Cortex of kidney (tissue), 1 donor: ENCODE measurements at places on chromosomes 11 and 22.

- no peak for DNase-seq
These were observed 1.2 kb upstream of the P2RX6 start for GRCh38 chr22:21013657-21014201.

- DNase-seq = no peak
These were observed 83.7 kb downstream of the RAB30 start for GRCh38 chr11:82987997-82988396.

DNA sequence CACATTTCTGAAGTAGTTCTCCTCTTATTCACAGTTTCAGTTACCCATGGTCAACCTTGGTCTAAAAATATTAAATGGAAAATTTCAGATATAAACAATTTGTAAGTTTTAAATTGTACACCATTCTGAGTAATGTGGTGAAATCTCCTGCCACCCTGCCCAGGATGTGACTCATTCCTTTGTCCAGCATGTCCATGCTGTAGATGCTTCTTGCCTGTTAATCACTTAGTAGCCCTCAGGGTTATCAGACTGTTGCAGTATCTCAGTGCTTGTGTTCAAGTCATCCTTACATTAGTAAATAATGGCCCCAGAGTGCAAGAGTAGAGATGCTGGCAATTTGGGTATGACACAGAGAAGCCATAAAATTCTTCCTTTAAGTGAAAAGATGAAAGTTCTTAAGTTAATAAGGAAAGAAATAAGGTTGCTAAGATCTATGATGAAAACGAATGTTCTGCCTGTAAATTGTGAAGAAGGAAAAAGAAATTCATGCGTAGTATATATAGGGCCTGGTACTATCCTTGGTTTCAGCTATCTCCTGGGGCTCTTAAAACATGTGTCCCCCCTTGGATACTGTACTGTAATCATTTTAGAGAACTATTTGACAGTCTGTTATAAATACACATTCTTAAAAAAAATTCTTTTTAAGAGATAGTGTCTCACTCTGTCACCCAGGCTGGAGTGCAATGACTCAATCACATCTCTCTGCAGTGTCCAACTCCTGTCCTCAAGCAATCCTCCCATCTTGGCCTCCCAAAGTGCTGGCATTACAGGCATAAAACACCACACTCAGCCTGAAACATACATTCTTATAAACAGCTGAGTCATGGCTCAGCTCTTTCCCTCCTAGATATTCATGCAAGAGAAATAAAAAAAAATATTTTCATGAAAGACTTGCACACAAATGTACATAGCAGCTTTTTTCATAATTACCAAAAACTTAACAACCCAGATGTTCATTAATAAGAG lies 31.3 kb downstream of the MTNR1B start:
- DNase-seq = no peak

DNA sequence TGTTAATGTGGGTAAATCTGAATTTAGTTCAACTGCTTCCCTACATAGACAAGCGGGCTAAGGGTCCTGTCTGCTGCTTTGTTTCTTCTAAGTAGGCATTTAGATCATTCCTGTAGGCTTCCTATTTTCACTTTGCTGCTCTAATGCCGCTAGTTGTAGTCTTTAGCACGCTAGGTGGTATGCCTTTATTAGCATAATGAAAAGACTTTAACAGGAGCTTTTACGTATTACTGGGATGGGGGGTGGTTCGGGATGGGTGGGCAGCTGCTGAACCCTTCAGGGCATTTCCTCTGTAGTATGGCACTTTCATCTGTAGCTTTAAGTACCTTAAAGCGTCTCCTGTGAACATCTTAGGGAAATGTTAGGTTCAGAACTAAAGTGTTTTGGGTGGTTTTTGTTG lies 85.3 kb downstream of the GGT1 start:
- no peak for DNase-seq

GRCh38 chr11:109018639-109019038 lies 353.8 kb downstream of the DDX10 start:
- DNase-seq = no peak

DNA sequence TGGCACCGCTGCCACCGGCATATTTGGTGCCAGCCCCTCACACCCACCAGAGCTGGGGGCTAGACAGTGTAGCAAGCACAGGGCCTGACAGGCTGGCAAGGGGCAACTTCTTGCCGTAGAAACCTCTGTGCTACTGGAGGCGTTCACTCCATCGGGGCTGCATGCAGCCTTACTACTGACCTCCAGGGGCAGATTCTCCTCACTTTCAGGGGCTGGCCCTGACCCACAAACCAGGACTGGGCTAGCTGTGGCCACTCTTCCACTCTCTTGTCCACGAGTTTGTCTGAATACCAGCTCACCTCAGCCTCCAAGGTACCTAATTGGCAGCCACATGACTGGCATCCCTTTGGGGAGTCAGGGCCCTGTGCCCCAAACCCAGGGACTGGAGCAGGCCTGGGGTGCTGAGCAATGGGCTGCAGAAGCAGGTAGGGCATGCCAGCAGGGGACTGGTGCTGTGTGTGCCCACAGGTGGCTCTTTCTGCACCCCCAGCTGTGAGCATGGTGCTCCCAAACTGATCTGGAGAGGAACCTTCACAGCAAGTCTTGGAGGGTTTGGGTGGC lies 2.1 kb upstream of the LMO1 start:
- DNase-seq = no peak

GRCh38 chr11:15723966-15724365 lies 609.2 kb downstream of the INSC start:
- DNase-seq = no peak

DNA sequence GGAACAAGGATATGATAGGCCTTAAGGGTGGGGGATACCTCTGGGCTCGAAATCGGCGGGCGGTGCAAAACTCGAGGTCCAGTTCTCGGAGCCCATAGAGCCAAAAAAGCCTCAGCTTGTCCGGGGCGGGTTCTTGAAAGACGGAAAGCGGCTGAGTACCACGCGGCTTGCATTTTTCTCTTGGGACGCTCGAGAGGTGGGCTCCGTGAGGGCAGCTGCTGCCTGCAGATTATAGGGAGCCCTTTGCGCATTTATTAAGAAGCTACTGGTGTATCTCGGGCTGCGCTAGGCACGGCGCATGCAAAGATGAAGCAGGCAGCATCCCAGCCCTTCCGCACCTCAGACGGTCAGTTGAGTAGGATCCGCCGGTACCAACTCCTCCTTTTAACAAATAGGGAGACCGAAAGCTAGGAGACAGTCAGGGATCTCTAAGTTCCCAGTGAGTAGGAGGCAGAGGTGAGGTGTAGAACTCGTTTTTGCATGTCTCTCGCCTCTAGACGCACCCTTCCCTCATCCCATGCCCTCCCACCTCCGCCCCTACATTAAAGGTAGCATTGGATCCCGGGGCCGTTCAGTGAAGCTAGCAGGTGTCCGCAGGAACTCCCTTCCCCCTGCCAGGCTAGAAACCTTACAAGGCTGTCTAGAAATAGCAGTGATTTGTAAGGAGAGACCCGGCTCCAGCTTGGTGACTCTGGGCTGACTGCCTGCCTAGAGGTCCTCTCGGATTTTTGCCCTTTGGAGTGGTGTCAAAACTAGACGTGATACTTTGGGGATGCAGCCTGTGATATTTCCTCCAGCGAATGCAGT lies 768 bp downstream of the LDHA start:
- no peak for DNase-seq

- no peak for DNase-seq
These were observed 131.2 kb upstream of the ARHGAP42 start for GRCh38 chr11:100555931-100556330.

DNA sequence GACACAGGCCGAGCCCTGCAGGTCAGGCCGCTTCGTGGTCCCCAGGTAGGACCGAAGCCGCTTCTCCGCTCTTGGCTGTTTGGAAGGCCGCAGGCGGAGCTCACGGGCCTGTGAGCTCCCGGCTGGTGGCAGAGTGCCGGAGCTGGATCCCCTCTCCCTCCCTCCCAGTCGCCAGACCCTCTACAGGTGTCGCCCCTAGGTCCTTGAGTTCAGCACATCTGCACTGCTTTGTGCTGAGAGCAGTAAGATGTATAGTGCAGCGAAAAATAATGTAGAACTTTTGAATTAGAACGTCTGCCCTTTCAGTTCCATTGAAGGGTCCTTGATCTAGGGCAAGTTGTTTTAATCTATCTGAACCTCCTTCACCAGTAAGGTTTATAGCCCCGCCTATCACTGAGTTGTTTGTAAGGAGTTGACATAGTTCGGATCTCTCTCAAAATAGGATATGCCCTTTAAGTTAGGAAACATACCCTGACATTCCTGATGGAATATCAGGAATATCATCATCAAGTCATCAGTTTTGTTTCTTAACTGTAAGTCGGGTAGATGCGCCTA lies 419 bp downstream of the ANKRD49 start:
- DNase-seq = no peak

DNA sequence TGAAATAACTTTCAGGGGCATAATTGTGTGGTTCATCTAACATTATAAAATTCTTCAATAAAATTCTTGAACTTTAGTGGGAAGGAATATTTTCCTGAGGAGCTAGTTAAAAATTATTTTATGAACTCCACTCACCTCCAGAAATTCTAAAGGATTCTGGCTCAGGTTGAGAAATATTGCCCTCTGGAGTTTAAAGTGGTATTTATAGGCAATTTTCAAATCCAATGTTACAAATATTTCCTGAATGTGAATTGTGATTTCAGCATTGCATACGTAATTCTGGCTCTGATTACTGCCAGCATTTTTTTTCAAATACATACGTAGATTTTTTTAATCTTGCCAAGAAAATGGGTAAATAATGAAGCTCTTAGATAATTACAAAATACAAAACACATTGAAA lies 598.2 kb upstream of the ANO3 start:
- DNase-seq = no peak

- DNase-seq = no peak
These were observed 23.0 kb downstream of the PAX6 start for GRCh38 chr11:31788085-31788484.

DNA sequence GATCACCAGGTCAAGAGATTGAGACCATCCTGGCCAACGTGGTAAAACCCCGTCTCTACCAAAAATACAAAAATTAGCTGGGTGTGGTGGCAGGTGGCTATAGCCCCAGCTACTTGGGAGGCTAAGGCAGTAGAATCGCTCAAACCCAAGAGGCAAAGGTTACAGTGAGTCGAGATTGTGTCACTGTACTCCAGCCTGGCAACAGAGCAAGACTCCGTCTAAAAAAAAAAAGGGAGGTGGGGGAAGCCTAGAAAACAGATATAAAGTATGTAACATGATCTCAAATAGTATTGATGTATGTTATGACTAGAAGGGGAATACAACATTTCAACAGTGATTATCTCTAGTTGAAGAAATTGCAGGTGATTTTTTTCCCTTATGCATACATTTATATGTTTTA lies 61.4 kb downstream of the SLC1A2 start:
- no peak for DNase-seq

GRCh38 chr11:58024601-58025091 lies 965 bp downstream of the OR9Q1 start:
- DNase-seq = no peak

GRCh38 chr11:60972182-60973030 lies 926 bp downstream of the CD6 start:
- no peak for DNase-seq

GRCh38 chr11:95081412-95081811 lies 8.2 kb upstream of the ENDOD1 start:
- no peak for DNase-seq

DNA sequence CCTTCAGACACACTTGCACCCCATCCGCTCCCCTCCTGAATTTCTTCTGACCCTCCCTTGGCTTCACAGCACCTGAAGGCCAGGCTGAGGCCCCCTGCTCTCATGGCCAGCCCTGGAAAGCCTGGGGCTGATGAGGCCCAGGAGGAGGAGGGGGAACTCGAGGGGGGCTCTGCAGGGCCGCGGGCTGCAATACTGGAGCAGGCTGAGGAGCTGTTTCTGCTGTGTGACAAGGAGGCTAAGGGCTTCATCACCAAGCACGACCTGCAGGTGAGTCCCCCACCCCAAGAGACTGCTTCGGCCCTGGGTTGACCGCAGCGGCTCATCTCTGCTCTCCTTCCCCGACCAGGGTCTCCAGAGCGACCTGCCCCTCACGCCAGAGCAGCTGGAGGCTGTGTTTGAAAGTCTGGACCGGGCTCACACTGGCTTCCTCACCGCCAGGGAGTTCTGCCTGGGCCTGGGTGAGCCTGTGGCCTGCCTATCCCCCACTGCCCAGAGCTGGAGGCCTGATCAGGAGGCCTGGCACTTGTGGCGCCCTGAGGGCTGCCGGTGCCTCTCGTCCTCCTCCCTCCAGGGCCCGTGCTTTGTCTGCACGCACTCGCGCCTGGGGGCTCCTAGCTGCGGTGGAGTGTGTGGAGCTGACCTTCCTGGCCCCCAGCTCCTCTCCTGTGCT lies 922 bp downstream of the CRACR2B start:
- no peak for DNase-seq

- DNase-seq = no peak
These were observed 146.2 kb downstream of the TRIM29 start for GRCh38 chr11:119991669-119992068.

DNA sequence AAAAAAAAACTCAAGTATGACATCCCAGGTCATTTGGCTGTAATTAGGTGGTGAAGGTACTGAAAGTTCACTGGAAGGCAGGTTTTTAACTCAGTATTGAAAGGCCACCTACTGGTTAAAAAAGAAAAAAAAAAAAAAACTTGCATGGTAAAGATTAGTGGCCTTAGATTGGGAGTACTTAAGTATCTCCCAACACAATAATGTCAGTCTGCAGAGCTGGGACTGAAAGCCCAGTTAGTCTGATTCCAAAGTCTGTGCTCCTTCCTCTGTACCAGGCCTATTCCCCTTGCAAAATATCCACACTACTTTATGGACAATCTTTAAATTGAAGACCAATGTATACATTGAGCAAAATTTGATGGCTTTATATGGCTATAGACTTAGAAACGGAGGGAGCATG lies 85.5 kb downstream of the NOX4 start:
- no peak for DNase-seq

GRCh38 chr11:71223671-71224660 lies 28.4 kb downstream of the SHANK2 start:
- DNase-seq = no peak

GRCh38 chr11:8357505-8357888 lies 93.8 kb upstream of the LMO1 start:
- no peak for DNase-seq

GRCh38 chr11:18727479-18728236 lies 1.7 kb upstream of the IGSF22 start:
- no peak for DNase-seq

DNA sequence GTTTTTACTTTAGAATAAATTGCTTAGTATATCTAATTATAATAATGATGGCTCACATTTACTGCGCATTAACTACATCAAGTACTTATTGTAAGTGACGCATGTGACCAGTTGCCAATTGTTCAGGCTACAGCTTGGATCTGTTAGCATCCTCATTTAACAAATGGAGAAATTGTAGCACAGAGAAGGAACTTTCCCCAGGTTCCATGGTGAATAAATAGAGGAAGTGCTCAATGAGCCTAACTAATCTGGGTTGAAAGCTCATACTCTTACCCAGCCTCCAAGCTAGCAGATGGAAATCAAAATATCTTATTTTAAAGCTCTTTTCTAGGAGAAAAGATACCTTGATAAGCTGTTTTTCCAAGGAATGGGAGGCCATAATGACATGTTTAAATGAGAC lies 19.8 kb downstream of the MMP27 start:
- no peak for DNase-seq

- DNase-seq = no peak
These were observed 422.3 kb downstream of the SOX6 start for GRCh38 chr11:15933886-15934625.

GRCh38 chr11:44568658-44569473 lies 3.4 kb downstream of the CD82 start:
- DNase-seq = no peak
